ENCODE measurements at places on chromosomes 5 and 9. TPM values are rescaled to one million over a fixed set of nuclear protein-coding genes. Genes with fewer than 3 reads are reported as not detected.

CAVIN4 gene
- not detected for total RNA-seq

NDUFAF2 gene
- 46.5 TPM for total RNA-seq

ZNF608 gene
- total RNA-seq, result 20.8 TPM

PCDHGA12 gene
- 7.9 TPM for total RNA-seq

DNA sequence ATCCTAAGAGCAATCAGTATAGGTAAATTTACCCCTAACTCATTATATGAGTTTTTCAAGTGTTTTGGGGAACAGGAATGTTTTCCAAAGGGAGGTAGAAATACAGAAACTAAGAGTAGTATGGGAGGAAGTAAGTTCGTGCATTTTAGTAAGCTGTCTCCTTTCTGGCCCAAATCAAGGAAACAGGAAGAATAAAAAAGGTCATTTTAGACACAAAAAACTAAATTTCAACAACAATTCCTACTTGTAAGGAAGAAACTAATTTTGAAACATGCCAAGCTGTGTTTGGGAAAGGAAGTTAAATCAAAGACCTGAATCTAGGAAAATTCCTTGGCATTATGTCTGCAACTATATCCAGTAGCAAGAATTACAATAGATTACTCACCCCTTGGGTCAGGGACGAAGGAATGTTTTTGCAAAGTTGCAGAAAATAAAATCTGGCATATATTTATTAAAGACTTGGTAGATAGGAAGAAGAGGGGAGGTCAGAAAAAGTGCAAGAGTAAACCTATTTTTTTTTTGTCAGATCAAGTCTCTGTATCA is 6.5 kb upstream of the RPS6 start:
- no peak for DNase-seq

GRCh38 chr5:133232011-133232410 is 180.2 kb downstream of the HSPA4 start:
- DNase-seq, result no peak

DNA sequence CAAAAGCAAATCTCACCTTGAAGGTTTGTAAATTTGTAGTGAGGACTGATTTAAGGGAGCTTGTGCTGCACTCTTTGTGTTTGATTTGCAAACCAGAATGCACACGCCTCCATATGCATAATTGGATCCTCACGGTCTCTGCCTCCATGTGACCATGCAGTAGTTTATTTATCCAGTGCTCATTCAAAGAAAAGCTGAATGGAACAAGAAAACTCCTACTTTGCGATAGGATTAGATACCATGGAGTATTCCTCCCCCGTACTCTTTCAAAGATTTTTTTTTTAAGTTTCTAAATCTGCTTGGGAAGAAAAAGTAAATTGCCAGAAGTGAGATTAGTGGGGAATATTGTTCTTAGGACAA is 290.4 kb upstream of the TUT7 start:
- no peak for DNase-seq

GRCh38 chr9:28289746-28290145 is 716.5 kb upstream of the C9orf72 start:
- no peak for DNase-seq

GRCh38 chr5:1552521-1553255 is 28.9 kb upstream of the LPCAT1 start:
- DNase-seq, result peak; percentile 43

- no peak for DNase-seq
These were observed 55.3 kb upstream of the SPATA31E1 start for GRCh38 chr9:87827341-87827740.

- no peak for DNase-seq
These were observed 78.3 kb upstream of the HSPA9 start for GRCh38 chr5:138653502-138653901.

DNA sequence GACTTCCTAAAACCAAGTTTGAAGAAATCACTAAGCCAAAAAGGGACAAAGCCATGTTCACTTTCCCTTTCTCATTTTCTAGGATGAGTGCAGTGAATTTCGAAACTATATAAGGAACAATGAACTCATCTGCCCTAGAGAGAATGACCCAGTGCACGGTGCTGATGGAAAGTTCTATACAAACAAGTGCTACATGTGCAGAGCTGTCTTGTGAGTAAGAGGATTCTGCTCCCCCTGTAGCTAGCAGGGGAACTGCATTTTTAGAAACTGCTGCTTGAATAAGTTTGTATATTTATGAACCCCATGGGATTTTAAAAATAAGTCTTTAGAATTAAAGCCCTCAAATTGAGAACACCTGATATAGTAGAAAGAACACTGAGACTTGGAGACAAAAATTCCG is 42.7 kb upstream of the SPINK14 start:
- DNase-seq, result no peak

DNA sequence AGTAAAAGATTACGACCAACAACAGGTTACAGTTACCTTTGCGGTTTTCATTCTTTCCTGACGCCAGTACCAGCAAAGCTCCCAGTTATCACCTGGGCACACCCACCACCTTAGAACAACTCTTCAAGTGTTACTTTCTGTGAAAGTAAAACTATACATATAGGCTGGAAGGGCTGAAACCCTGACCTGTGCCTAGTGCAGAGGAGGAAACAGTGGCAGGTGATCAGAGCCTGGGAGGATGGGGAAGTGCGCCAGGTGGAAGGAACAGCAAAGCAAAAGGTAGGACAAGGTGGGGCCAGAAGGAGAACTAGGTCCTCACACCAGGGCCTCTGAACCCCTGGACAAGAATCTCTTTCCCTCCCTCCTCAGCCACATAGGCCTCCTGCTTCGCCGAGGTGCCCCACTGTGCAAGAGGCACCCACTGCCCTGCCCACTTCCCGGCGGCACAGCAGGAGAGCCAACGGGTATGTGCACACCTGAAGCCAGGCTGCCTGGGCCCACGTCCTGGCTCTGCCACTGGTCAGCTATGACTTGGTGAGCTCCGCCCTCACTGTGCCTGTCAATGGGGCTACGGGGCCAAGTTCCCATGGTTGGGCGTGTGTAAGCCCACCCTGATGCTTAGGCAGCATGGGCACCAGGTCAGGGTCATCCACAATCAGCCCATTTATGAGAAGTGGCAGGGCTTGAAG is 26.9 kb downstream of the BICD2 start:
- DNase-seq, result no peak
